Stimulated activated CD4-positive, alpha-beta T cell treated with anti-CD3 and anti-CD28 coated beads, TNF-alpha, amount 100 ng/mL, for 4 hours (primary cell): ENCODE measurements at places on chromosomes 2 and 18.

GRCh38 chr2:56713161-56713676 lies 529.4 kb downstream of the CCDC85A start:
- DNase-seq, result no peak

- no peak for DNase-seq
These were observed 81.3 kb downstream of the NEURL3 start for GRCh38 chr2:96423828-96424227.

DNA sequence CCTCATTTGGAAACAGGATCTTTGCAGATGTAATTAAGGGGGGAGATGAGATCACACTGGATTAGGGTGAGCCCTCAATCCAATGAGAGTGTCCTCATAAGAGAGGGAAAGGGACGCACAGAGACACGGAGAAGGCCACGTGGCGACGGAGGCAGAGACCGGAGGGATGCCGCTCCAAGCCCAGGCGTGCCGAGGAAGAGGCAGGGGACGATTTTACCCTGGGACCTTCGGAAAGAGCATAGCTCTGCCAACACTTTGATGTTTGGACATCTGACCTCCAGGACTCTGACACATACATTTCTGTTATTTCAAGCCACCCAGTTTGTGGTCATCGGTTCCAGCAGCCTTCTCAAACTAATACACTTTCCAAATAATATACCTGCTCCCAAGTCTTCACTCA lies 84.4 kb upstream of the ZCCHC2 start:
- no peak for DNase-seq

- no peak for DNase-seq
These were observed 74.5 kb downstream of the QPCT start for GRCh38 chr2:37418956-37419355.

GRCh38 chr2:98810588-98810928 lies 79.6 kb upstream of the MGAT4A start:
- DNase-seq, result no peak

- no peak for DNase-seq
These were observed 400.2 kb upstream of the SALL3 start for GRCh38 chr18:78579449-78579848.

DNA sequence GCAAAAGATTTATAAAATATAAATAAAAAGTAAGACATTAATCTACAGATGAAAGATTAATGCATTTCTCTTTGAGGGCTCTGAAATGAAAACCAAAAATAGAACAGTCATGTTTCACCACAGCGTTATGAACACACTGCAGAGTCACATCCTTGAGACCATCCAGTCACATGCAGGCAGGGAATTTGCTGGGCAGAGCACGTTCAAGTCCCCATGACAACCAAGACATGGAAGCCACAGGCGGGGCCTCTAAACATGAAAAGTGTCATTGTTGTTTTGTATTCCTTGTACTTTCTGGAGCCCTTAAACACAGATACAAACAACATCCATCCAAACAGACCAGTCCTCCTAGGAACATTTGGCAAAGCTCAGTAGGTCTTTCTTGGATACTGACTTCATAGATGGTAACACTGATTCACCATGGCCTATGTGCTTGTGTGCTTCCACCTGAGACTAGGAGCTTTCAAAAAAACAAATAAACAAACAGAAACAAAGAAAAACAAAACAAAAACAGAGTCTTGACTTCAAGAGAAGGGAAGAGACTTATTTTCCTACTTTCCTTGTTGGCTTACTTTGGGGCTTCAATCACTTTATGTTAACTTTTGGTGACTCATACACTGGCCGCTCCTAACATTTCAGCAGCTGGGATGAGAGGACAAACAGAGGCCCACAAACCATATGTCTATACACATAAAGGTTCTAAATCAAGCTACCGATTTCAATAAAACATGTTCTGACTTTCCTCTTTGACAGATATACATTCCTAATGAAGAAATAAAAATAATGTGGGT lies 99.5 kb upstream of the CCDC85A start:
- no peak for DNase-seq

- no peak for DNase-seq
These were observed 48.4 kb downstream of the OTX1 start for GRCh38 chr2:63099032-63099431.

DNA sequence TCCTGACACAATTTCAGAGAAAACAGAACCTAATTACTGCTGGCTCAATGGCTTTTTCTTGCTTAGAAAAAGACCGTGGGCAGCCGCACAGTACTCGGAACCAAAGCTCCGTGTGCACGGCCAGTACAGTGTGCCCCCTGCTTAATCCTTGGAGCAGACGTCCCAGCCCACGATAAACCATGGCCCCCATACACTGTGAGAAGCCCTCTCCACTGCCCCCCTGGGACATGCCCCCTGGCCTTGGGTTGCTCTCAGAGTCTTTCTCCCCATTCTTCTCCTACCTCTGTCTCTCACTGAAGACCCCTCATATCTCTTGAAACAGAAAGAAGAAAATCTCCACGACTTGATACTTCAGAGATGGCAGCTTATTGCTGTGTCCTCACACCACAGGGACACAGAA lies 44.0 kb downstream of the CYP26B1 start:
- DNase-seq, result no peak
